ENCODE measurements at places on chromosomes 12 and 14.

DNA sequence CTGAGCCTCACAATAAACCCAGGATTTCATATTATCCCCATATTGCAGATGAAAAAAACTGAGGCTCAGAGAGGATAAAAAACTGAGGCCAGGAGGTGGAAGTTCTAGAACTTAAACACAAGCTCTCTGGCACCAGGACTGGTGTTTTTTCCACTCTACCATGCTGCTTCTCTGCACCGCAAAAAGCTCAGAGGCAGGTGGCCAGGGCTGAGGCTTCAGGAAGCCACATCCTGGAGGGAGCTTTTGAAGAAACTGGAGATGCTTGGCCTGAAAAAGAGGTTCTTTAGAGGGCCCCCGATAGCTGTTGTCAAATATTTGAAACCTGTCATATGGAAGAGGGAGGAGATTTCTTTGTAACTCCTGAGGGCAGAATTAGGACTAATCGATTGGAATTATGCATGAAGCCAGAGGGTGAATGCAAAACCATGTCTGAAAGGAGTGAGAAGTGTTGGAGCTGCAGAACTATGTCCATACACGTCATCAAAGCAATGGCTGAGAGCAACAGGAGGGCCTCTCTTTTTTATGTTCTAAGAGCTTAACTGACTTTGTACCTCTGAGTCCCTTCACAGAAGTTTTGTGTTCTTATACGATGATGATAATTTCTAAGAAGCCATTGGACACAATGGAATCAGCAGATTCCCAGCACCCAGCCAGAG lies 448.6 kb downstream of the FUT8 start:
- no peak for DNase-seq

GRCh38 chr12:123617580-123617979 lies 15.7 kb downstream of the DDX55 start:
- DNase-seq, result no peak

GRCh38 chr12:93176165-93176564 lies 201.6 kb upstream of the NUDT4 start:
- no peak for DNase-seq

DNA sequence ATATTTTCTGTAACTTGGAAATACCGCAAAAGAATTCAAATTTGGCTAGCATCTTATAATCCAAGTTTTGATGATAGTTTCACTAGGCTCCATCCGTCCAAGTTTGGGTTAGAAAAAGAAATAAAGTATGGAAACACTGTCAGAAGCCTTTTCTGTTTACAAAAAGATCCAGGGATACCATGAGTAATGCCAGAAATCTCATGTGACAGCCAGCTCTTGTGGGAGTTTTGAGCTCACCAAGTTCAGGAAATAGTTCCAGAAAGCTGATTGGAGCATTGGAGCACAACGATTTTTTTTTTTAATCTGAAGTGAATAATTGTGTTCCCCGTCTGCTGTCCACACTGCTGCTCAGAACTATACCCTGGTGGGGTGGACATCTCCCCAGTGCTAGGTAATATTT lies 229.7 kb upstream of the NPAS3 start:
- DNase-seq, result no peak

DNA sequence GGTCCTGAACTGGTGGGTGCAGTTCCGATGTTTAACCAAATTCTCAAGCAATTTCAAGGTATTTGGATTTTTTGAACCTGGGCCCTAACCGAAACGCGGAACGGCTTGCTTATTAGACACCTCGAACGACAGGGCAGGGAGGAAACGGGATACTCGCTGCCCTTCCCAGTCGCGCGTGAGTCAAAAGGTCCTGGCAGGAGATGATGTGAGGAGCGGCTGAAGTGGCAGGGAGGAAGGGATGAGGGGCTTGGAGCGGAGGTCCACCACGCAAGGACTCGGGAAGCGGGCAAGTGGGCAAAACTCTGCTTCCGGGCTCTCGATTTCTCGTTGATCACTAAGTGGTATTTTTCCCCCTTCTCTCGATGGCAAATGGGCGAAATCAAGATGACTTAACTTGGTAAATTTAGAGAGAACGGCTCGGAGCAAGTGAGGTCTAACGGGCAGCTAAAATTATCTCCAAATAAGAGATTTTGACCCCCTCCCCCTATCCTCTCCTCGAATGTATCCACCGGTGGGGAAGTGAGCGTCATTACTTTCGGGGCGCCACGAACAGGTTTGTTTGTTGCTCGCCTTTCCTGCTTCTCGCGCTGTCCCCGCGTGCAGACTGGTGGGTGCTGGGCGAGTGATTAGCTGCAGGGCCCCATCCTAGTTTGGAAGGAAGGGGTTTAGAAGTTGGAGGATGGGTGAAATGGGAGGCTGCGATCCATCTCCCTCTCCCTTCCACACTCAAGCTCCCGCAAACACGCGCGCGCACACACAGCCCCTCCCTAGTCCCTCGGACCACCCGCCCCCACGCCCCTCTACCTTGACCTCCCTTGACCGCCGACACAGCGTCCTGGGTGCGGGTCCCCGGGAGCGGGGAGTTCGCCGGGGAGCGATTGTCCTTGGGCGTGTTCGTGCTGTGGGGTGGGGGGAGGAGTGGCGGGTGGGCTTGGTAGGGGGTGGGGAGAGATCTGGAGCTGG lies 986 bp upstream of the NTF3 start:
- no peak for DNase-seq

GRCh38 chr12:104201238-104202001 lies 14.2 kb upstream of the TXNRD1 start:
- peak; percentile 70 for DNase-seq

DNA sequence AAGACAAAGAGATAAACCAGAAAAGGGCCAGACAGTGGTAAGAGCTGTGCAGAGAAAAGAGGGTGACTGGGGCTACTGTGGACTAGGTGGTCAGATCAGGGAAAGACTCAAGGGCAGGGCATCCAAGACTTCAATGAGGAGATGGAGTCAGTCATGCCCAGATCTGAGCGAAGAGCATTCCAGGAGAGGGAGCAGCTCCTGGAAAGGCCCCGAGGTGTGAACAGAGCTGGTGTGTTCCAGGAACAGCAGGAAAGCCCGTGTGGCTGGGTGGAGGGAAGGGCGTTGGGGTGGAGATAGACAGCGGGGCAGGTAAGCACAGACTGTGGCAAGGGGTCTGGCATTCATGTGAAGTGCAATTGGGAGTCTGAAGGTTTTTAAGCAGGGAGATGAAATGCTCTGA lies 16.8 kb downstream of the TTC7B start:
- DNase-seq, result no peak

- no peak for DNase-seq
These were observed 227.2 kb downstream of the BTG1 start for GRCh38 chr12:91918431-91918830.

- DNase-seq, result no peak
These were observed 49.0 kb downstream of the ZC3H14 start for GRCh38 chr14:88611878-88612277.

DNA sequence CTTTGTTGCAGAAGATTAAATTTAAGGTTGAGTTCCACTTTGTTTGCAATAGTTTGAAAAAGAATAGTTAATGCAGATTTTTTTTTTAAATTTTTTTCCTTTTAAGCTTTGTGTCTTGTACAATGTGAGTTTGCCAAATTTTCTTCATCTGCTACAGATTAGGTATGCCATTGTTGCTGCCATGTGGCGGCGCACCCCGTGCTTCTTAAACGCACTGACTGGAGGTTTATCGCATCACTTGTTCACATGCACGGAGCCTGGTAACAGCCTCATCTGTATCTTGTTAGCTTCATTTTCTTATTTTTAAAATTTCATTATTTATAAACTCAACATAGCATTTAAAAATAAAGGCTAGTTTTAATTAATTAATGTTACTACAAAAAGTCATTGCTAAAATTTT lies 43.5 kb downstream of the ETNK1 start:
- DNase-seq, result no peak

- DNase-seq, result no peak
These were observed 275.8 kb downstream of the SLC6A15 start for GRCh38 chr12:84636801-84637290.

Data from NCI-H510A treated with DMSO at 0.1 percent for 48 hours (cell line).